C1 segment of cervical spinal cord (tissue), 14 donors: ENCODE measurements at places on chromosomes 13 and 19.

- no peak for DNase-seq
These were observed 17.1 kb downstream of the MYO9B start for GRCh38 chr19:17092696-17093095.

GRCh38 chr13:113935001-113935844 lies 38.7 kb downstream of the C13orf46 start:
- DNase-seq: no peak

DNA sequence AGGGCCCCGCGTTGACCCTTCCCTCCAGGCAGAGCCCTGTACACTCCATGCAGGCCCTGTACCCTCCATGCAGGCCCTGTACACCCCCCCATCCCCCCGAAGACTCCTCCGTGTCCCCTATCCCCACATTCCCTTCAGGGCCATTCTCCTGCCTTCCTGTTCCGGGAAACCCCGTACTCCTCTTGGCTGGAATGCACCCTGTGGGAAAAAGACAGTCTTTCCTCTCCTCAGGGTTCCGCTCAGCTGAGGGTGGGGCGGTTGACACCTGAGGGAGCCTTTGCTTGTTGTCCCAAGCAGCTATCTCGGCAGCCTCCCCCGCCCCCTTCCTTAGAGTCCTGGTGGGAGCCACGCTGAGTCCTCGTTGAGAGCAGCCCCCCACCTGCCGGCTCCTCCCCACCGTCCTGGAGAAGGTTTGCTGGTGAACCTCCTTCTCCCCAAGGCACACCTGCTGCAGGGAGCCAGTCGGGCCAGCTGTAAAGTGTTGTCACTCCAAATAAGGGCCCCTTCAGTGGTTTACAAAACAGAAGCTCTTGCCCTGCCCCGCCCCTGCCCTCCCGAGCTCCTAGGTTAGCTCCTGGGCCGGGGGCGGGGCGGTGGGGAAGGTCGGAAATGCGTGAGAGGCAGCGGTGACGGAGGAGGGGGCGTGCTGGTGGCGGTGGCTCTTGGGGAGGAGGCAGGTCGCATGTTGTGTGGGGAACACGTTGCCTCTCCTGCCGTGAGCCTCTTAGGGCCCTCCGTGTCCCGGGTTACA lies 1.5 kb downstream of the GNA11 start:
- DNase-seq: no peak

- DNase-seq: no peak
These were observed 137.3 kb upstream of the PCDH9 start for GRCh38 chr13:67367399-67367798.

GRCh38 chr13:40697711-40698110 lies 31.3 kb upstream of the FOXO1 start:
- DNase-seq: no peak

- no peak for DNase-seq
These were observed at the start of gene EML2 for GRCh38 chr19:45638930-45639729. EML2 (minus strand) TSS chr19:45639397; CDS start chr19:45639376, 21 bp downstream.

GRCh38 chr19:4327877-4328242 lies 10.8 kb downstream of the STAP2 start:
- no peak for DNase-seq
